Activated T-cell treated with anti-CD3 and anti-CD28 coated beads, Interleukin-2, amount 50 U/mL, for 72 hours (primary cell): ENCODE measurements at places on chromosomes 1 and 21. TPM values are rescaled to one million over a fixed set of nuclear protein-coding genes. Genes with fewer than 3 reads are reported as not detected.

C1orf105 gene
- total RNA-seq = not detected

UMODL1 gene
- 0.89 TPM for total RNA-seq

DENND2D gene
- total RNA-seq = 165 TPM

CDK11A gene
- 72.5 TPM for total RNA-seq

WASF2 gene
- 197 TPM for total RNA-seq

GBP6 gene
- 3.3 TPM for total RNA-seq

LDLRAD1 gene
- total RNA-seq = not detected

ZNF697 gene
- total RNA-seq = 0.26 TPM

DMBX1 gene
- total RNA-seq = 0.37 TPM

NR0B2 gene
- not detected for total RNA-seq

LINGO4 gene
- 0.88 TPM for total RNA-seq

PRDM16 gene
- 1.7 TPM for total RNA-seq

SDC3 gene
- total RNA-seq = 0.25 TPM

GJA5 gene
- not detected for total RNA-seq

LYST gene
- total RNA-seq = 43.9 TPM

TTC24 gene
- 17.4 TPM for total RNA-seq

ITPKB gene
- 58.0 TPM for total RNA-seq

C1QTNF12 gene
- 14.2 TPM for total RNA-seq

NBPF11 gene
- 15.2 TPM for total RNA-seq

RIPK4 gene
- total RNA-seq = 0.46 TPM

BGLAP gene
- total RNA-seq = 6.8 TPM

GRCh38 chr1:200036619-200037270 is 9.2 kb downstream of the NR5A2 start:
- DNase-seq = no peak

- no peak for DNase-seq
Measured at GRCh38 chr1:3663999-3664699, 11.8 kb downstream of the TP73 start.

GRCh38 chr1:164716992-164717703 is 158.2 kb downstream of the PBX1 start:
- peak; percentile 4 for DNase-seq

GRCh38 chr1:113782406-113782805 is 23.1 kb upstream of the PHTF1 start:
- DNase-seq = no peak

DNA sequence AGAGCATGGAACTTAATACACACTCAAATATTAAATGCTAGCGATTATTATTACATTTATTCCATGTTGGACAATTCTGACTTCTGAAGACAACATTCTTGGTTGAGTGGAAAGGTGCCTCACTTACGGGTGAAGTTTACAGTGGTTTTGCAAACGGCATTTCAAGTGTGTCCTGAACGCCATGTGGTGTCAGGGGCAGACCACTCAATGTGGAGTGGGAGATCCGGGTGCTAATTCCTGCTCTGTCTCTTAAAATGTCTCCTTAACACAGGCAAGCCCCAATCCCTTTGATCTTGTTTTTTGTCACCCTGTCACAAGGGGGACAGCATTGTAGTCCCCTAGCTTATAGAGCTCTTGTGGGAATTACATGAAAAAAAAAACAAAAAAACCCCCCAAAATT is 5.6 kb upstream of the TDRD10 start:
- no peak for DNase-seq

GRCh38 chr1:218874313-218874712 is 299.4 kb upstream of the LYPLAL1 start:
- no peak for DNase-seq

DNA sequence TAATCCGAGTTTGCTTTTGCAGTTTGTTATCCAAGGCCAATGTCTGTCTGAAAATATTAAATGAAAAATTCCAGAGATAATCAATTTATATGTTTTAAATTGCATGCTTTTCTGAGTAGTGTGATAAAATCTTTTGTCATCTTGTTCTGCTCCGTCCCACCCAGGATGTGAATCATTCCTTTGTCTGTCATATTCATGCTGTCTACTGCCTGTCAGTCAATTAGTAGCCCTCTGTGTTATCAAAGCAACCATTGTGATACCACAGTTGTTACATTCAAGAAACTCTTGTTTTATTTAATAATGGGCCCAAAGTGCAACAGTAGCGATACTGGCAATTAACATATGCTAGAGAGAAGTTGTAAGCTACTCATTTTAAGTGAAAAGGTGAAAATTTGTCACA is 819.3 kb downstream of the BRINP3 start:
- no peak for DNase-seq

DNA sequence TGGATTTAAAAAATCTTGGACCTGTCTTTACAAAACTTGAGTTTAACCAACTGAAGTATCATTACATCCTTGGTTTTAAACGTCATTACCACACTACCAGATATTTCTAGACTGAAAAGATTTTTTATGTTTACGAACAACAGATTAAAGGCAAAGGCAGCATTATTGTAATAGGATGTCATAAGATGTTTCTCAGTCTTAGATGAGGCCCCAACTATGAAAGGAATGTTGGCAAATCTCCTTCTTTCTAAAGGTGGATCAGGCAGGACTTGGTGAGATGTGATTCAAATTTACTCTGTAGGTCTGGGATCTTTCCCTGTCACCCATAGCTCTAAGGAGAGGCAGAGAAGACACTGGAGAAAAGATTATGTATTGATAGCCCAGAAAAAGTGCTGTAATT is 417.9 kb downstream of the PTBP2 start:
- no peak for DNase-seq

GRCh38 chr1:235138821-235139220 is 10.2 kb upstream of the TOMM20 start:
- DNase-seq = peak; percentile 38

GRCh38 chr1:21293537-21294265 is 3.4 kb upstream of the ECE1 start:
- DNase-seq = peak; percentile 91

- no peak for DNase-seq
Measured at GRCh38 chr21:15121655-15122120, 56.9 kb upstream of the NRIP1 start.

DNA sequence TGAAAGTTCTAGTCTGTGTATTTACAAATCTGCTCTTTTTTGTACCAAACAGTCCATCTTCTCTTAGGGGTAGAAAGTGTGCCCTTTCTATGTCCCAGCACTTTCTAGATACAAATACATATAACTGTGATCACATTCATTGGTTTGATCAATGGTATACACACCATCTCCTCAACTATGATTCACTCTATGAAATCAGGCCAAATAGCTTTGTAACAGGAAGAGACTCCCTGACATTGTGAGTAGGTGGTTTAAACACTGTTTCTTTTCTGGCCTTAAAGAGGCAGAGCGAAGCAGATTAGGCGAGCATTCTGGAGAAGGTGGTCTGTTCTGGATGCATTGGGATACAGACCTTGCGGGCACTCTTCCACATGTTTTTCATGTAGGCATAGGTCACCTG is 39.3 kb upstream of the EXOSC10 start:
- no peak for DNase-seq

- no peak for DNase-seq
Measured at GRCh38 chr1:59180735-59181134, 116.2 kb upstream of the FGGY start.

- DNase-seq = no peak
Measured at GRCh38 chr1:36493524-36493923, 10.8 kb upstream of the CSF3R start.

DNA sequence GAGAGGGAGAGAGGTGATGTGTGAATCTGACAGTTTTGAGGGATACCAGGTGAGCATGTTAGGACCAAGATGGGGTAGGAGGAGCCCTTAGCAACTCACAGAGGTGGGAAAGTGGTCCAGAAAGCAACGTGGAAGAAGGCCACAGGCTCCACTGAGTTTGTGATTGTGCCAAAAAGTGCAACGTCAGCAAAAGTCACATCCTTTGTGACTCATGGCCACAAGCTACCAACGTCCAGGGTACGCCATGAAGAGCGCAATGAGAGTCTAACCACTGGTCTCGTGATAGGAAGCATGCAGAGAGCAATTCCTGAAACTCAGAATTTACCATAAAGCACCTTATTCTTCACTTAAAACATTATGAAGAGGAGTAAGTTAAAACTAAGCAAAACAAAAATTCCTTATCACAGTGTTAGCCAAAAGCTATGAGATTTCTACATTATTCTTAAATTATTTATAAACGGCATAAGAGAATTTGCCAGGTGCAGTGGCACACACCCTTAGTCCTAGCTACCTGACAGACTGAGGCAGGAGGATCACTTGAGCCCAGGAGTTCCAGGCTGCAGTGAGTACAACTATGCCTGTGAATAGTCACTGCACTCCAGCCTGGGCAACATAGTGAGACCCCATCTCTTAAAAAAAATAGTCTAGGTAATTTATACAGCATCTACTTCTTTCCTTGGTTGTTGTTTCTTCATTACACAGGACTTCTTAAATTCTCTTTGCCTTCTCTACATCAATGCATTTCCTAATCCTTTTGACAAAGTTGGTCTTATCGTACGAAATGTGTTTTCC is 55.2 kb downstream of the COLGALT2 start:
- DNase-seq = no peak

GRCh38 chr1:119740261-119740660 is 28.4 kb downstream of the HMGCS2 start:
- no peak for DNase-seq

DNA sequence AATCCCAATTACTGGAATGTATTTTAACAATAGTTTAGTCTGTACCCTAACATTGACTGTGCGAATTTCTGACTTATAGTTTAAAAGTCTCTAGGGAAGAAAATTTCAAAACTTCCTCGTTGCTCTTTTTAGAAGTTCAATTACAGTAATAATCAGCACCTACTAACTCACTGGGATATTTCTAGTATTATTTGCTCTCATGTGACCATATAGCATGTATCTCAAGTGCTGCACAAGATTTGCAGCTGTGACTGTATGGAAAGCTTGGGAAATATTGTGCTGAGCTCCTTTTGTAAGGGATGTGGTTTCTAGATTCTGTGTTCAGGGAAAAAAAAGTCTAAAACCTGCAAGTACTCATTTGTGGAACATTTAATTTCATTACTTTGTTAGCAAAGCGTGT is 153.1 kb downstream of the ST6GALNAC3 start:
- DNase-seq = no peak

DNA sequence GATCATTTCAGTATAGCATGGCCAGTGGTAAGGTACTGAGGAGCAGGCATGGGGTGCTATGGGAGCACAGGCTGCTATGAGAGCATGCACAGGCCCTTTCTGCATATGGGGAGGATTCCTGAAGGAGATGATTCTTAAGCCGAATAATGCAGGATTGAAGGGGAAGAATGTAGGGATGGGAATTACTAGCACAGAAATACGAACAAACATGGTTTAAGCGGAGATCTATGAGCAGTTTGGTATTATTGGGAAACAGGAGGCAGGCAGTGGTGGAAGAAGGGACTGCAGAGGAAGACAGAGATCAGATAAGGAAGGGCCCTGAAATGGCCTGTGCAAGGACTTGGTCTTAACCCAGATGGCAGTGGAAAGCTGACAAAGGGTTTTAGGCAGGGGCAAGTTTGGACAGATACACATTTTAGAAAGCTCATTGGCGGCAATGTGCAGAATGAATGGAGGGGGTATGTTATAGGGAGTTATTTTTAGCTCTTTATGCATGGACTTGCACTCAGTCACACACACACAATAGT is 1.7 kb downstream of the OSCP1 start:
- no peak for DNase-seq

DNA sequence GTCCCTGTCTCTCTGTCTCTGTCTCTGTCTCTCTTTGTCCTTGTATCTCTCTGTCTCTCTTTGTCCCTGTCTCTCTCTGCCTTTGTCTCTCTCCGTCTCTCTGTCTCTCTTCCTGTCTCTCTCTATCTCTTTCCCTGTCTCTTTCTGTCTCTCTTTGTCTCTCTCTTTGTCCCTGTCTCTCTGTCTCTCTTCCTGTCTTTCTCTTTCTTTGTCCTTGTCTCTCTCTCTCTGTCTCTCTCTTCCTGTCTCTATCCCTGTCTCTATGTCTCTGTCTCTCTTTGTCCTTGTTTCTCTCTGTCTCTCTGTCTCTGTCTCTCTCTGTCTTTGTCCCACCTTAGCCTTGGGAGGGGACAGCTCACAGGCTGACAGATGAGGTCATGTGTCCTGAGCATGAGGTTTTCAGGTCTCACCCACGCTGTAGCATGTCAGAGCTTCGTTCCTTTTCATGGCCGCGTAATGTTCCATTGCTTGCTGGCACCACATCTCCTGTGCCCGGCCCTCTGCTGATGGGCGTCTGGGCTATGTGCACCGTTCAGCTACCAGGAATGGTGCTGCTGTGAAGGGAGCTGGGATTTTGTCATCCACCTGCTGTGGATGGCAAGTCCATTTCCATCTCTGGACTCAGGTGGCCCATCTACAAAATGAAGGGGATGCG is 27.6 kb downstream of the TP73 start:
- no peak for DNase-seq

DNA sequence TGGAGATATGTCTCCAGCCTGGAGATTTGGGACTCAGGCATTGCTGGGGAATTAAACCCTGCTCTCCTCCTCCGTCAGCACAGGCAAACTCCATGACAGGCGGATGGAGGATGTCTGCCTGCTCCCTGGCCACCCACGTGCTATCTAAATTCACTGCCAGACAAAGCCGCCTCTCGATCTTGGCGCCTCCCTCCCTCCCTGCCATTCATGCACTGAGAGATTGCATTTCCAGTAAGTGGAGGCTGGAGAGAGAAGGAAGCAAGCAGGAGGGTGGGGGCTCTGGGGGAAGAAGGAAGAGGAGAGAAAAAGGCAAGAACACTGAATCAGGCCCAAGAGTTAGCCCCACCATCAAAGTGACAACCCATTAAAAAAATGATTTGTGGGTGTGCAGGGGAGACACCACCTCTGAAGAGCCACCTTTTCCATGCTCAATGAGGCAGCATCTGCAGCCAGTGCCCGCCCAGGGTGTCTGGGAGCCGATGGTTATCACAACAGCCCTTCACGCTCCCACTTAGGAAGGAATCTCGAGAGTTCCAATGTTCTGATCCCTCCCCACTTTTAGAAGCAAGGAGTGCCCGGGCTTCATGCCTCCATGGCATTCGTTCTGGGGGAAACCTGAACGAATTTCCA is 183.0 kb downstream of the HIVEP3 start:
- no peak for DNase-seq

GRCh38 chr1:243433737-243434370 is 178.0 kb downstream of the SDCCAG8 start:
- DNase-seq = no peak

DNA sequence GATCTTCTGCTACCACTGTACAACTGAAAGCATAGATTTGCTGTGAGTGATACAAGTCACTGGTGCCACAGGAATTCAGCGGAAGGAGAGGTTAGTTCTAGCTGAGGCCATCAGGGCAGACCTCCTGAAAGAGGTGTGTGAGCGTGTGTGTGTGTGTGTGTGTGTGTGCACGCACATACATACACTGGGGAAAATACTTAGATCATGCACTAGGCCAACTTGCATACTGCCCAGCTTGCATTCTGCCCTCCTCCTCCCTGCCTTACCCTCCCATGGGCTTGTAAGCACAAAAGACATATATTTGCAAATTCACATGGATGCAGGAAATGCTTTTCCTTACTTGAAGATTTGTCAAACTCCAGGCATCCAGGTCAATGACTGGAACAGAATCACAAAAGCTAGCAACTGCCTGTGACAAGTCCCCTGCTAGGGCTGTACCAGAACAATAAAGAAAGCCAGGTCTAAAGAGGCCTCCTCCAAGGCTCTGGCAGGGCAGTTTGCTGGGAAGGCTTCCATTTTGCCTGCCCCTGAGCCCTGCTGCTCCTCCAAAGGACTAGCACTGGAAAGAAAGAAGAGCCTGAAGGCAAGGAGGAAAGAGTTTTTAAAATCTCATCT is 23.2 kb downstream of the PLEKHA6 start:
- no peak for DNase-seq
